ENCODE measurements at places on chromosomes 11 and 22. TPM values are rescaled to one million over a fixed set of nuclear protein-coding genes. Genes with fewer than 3 reads are reported as not detected.
A peak's percentile ranks its signal among the peaks of the same experiment; 100 is the strongest.

- no peak for DNase-seq
These were observed 10.9 kb downstream of the MADD start for GRCh38 chr11:47280860-47281259.

DNA sequence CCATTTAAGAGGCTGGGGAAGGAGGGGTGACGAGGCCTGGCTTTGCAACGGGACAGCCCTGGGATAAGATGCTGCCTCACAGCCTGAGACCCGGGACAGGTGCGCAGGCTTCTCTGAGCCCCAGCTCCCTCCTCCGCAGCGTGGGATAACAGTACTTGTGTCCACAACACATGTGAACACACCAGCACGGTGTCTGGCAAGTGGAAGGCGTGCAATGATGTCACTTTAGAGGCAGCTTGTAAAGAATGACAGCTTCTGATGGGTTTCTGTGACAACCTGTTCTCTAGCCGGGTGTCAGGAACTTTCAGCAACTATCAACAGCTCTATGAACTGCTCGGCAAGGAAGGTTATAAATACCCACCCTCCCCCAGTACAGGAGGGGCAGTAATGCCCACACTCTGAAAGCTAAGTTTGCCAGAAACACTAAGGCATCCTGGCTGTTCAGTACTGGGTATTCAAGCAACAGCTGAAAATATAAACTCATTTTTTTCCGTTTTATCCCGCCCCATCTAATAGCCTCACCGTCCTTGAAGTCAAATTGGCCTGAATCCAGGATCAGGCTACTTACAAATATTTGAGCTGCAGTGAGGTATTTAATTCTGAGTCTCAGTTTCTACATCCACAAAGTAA lies 59.7 kb downstream of the MYH9 start:
- DNase-seq = no peak

DNA sequence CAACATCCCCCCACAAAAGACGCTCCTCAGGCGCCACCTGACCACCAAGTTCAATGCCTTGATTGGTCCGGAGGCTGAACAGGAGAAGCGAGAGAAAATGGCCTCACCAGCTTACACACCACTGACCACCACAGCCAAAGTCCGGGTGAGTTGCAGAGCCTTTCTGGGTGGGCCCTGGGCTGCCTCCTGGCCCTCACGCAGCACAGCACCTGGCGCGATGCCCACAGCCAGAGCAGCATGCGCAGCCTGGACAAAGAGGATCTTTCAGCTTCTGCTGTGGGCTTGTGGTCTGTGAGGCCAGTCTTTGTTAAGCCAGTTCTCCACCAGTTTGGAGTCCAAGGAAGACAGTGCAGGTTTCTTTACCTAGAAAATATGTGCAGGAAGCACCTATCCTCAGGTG lies 21.6 kb downstream of the CYB5R2 start:
- DNase-seq = no peak

GRCh38 chr11:34151166-34151565 lies 45.7 kb downstream of the NAT10 start:
- no peak for DNase-seq

- DNase-seq = no peak
These were observed 108.2 kb upstream of the ARHGAP42 start for GRCh38 chr11:100578831-100579311.

GRCh38 chr11:122656073-122656630 lies 630 bp downstream of the UBASH3B start:
- peak; percentile 65 for DNase-seq

DNA sequence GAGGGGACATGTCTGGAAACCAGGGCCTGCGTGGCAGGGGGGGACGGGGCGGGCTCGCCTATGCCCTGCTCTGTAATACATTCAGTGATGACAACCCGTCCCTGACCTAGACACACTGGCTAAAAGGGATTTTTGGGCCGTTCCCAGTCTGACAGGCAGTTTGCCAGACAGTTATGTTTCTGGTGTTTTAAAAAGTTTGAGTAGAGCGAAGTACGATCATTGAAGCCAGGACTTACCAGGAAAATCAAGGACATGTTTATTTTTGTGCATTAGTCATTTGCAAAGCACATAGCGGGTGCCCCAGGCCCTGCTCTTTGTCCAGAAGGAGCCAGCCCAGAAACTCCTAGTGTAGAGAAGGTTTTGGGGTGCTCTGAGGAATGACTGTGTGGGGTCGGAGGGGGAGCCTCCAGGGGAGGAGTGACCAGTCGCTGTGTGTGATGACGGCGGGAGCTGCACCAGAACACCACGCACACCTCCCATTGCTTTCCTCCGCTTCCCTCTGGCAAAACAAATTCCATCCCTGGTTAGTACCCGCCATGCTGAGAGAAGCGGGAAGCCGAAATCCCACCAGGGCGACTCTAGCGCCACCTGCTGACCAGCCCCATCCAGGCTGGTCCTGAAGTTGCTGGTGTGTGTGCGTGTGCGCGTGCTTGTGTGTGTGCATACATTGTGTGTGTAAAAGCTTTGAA lies 50.8 kb downstream of the FBLN1 start:
- DNase-seq = peak; percentile 66

- DNase-seq = no peak
These were observed 63.6 kb downstream of the PAK1 start for GRCh38 chr11:77410076-77410827.

DNA sequence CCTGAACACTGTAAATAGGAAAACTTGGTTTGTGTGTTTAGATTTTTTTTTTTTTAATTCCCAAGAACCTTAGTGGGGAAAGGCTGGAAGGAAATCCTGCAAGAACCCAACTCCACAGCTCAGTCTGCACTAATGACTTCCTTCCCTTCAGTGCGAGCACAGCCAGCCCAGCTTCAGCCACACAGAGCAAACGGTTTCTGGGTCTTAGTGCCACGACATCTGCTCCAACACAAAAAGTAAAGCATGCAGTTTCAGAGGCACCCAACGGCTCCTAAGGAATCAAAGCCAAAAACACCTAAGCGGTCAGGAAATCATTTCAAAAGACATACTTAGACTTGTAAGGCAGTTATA lies 236.1 kb downstream of the TTC28 start:
- DNase-seq = peak; percentile 10

DNA sequence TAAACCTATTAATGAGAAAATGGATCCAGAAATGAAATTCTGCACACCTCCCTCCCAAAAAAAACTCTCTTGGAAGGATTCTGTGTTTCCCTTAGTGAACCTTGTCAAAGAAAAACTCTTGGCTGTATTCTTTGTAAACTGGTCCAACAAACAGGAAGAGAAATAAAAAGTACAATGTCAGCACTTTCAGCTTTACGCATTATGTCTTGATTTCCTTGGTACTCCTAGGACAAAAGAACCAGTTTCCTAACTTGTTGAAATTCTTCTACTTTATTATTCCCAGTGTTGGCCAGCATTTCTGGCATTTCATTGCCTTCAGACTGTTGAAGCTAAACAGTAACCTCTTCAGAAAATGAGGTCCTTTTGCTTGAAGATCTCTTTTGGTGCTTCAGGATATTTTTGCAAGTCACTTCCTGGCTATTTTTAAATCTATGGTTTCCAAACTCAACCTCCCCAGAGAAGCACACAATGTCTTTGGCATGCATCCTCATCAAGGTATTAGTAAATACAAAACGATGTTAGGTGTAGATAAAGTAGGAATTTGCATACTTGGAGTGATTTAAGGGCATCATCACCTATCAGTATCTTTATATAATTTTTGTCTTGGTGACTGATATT lies 342.7 kb downstream of the AASDHPPT start:
- no peak for DNase-seq

DNA sequence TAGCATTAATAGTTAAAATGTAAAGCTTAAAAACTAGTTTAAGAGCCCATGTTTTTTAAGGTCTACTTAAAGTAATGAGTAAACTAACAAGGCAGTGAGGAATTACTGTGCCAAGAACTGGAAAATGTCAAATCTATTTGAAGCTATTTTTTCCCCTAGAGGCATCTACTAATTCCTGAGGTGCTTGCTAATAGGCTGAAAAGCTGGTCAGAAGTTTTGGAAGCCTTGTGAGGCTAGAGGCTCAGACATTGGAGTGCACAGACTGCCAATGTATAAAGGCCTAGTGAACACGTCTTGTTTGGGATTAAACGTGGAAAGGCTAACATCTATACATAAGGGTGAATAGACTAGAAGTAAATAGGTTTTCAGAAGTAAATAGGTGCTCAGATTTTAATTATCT lies 136.5 kb upstream of the C11orf87 start:
- no peak for DNase-seq

DNA sequence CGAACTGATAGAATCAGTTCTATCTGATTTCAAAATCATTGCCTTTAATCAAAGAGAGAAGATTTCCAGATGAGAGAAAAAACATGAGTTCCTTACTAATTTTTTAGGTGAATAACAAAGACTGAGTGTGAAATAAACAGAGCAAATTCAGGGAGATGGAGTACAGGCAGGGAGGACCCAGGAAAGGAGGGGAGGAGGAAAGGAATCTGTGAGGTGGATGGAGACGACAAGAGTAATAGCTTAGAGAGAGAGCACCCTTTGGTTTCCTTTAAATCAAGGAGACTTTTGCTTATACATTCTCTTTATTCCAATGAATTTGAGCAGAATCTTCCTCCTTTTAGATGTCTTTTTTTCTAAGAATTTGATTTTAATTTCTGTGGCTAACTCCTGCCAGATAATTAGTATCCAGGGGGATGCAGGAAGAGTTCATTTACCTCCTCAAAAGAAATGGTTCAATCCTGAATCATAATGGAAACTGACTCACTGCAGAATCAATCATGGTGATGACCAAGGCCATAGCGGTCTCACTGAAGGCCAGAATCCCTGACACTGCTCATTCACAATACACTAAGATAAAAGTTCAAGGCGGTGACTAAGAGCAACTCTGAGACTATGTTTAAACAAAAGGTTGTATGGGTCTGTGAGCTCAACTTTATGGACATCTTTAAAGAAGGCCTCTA lies 234.0 kb upstream of the ZC3H12C start:
- DNase-seq = no peak

DNA sequence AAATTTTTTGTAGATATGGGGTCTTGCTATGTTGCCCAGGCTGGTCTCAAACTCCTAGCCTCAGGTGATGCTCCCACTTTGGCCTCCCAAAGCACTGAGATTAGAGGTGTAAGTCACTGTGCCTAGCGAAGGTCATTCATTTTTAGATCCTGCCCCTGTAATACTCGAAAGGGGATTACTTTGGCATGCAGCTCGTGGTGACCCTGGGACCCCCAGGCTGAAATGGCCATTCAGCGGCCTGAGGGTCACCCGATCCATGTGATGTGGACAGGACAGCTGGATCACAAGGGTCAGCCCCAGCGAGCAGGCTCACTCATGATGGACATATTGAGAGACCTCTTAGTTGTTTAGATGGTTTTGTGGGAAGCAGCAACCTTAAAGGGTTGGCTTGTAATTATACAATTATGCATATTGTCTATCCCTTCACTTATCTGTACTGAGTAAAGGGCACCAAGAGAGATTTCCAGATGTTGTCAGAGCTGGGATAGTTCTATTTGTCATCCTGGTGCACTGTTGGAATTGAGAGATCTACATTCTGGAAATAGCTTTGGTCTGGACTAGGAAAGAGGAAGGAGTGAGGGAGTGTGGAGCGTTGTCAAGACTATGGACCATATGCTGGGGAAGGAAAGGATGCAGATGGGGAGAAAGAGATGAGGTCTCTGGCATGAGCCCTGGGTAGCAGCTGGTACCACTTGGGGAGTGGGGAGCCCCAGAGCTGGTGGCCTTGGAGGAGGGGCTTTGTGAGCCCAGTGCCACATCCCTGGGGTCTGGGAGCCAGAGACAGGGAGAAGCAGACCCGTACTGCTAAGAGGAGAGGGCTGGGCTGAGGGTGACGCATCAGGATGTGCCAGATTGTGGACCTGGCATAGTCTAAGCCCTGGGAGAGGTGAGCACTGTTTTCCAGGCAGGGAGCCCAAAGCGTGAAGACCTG lies 15.5 kb downstream of the RHBDD3 start:
- no peak for DNase-seq

GRCh38 chr22:23068832-23069385 lies 1.4 kb upstream of the GNAZ start:
- no peak for DNase-seq

GRCh38 chr11:48095779-48096470 lies 115.6 kb downstream of the PTPRJ start:
- no peak for DNase-seq

DNA sequence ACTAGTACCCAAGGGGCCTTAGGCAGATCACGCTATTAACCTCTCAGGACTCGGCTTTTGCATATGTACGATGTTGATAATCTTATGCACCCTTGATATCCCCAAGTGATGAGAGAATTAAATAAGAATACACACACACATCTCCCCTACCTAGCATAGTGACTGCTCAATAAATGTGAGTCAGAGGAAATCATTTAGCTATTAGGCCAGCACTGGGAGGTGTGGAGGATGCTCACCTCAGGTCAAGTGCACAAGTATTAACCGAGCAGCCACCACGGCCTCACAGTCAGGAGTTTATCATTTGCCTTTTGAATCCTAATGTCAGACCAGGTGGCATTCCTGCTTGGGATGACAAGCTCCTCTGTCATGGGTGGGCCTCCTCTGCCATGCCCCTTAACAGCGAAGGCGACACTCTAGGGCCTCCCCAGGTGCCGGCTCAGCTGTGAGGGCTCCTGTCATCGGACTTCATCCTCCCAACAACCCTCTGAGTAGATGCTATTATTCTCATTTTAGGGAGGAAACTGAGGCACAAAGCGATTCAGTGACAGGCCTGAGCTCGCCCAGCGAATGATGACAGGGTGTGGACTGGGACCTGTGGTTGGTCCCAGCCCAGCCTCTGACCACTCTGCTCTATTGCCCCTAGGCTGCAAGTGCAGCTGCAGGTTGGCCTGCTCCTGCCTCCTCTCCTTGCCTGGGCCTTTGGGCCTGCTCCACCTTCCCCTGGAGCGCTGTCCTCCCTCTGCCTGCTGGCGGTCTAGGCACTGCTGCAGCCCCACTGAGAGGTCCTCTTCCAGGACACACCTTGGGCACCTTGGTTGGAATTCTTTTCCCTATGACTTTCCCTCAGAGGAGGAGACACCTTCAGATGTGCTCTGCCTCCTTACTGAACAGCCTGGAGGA lies 5.0 kb upstream of the SOX10 start:
- no peak for DNase-seq

DNA sequence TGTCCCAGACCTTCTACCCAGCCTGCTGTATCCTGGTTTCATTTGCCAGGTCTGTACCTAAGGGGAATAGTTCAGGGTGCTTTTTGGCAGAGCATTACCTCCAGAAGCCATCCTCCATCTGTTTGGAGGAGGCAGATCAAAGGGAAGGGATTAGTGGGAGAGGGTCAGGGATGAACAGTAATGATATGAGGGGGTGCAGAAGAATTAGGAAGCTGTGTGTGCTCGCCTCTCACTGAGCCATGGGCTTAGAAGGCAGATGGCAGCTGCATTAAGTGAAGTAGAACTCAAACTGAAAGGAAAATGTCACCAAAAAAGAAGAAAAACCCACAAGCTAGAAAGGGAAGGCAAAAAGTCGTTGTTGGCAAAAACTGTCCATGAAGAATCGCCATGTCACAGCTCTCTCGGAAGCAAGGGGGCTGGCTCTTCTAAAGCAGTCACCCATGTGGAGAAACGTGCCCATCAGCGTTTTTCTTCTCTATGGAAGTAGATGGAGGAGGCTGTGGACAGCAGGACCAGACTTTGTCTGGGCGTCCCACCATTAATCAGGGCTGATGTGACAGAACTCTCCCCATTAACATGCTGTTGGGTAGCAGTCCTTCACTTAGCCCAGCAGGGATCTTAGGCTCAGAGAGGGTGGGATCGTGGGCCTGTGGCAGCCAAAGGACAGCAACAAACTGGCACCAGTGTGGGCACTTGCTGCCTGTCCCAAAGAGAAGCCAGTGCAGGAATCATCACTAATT lies 46.8 kb downstream of the CEP164 start:
- no peak for DNase-seq

RIBC2 gene
- total RNA-seq = 7.6 TPM

MMP3 gene
- not detected for total RNA-seq

GGTLC2 gene
- total RNA-seq = not detected

FJX1 gene
- total RNA-seq = 0.46 TPM

APOL4 gene
- total RNA-seq = 0.99 TPM

FOLR2 gene
- total RNA-seq = not detected

LRRC56 gene
- total RNA-seq = 1.2 TPM

Measured in activated T-cell treated with anti-CD3 and anti-CD28 coated beads, Interleukin-2, amount 50 U/mL, for 72 hours (primary cell).